Stimulated activated CD4-positive, alpha-beta T cell treated with anti-CD3 and anti-CD28 coated beads, Interleukin-15, amount 100 ng/mL, for 48 hours (primary cell): ENCODE measurements at places on chromosomes 6 and 20.

- DNase-seq, result no peak
These were observed 52.4 kb downstream of the ELOVL4 start for GRCh38 chr6:79894939-79895338.

DNA sequence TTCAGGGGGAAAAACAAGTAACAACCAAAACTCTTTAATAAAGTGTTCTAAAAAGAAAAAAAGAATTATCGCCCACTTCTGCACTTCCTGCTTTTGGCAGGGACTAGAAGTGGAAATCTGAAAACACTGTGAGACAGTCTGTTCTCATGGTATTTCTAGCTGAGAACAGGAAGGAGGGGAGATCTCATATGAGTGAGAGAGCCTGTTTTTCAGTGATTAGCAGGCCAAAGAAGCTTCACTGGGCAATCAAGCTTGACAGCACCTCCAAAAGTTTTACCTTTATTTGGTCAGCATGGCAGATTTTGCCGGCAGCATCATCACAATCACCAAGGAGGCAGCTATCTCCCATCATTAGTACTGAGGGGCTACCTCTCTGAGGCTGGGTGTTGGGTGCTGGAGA is 79.5 kb upstream of the ATXN1 start:
- no peak for DNase-seq

DNA sequence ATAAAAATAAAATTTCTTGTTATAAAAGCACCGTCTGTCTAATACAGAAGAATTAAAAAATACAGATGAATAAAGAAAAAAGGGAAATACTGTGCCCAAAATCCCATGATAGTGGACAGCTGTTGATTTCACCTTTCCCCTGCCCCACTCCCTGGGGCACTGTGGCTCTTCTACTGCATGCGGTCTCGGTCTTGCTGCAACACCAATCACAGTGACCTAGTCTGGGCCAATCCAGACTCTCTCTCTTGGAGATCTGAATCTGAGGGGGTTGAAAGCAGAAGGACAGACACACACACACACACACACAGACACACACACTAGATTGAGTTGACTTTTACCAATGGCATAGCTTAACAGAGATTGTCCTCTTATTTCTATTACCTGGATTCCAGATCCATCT is 70.5 kb upstream of the FYN start:
- no peak for DNase-seq

DNA sequence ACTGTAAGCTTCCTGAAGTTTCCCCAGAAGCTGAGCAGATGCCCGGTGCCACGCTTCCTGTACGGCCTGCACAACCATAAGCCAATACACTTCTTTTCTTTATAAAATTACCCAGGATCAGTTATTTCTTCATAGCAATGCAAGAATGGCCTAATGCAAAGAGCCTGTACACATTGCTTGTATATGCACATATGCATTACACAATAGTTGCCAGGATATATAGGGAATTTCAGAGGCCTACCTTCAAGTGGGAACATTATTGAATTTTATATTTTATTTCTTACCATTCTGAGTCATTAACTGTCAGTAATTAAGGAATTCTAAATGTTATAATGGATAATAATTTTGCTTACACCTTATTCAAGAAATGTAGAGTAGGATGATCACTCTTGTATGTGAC is 60.0 kb upstream of the TXNDC5 start:
- no peak for DNase-seq

- no peak for DNase-seq
These were observed 17.2 kb upstream of the MAP3K4 start for GRCh38 chr6:160974304-160974771.

GRCh38 chr6:17036065-17036393 is 65.8 kb upstream of the STMND1 start:
- no peak for DNase-seq

GRCh38 chr20:39359981-39360620 is 398.0 kb downstream of the DHX35 start:
- no peak for DNase-seq

- no peak for DNase-seq
These were observed 259.3 kb downstream of the ERMARD start for GRCh38 chr6:170010665-170011203.

DNA sequence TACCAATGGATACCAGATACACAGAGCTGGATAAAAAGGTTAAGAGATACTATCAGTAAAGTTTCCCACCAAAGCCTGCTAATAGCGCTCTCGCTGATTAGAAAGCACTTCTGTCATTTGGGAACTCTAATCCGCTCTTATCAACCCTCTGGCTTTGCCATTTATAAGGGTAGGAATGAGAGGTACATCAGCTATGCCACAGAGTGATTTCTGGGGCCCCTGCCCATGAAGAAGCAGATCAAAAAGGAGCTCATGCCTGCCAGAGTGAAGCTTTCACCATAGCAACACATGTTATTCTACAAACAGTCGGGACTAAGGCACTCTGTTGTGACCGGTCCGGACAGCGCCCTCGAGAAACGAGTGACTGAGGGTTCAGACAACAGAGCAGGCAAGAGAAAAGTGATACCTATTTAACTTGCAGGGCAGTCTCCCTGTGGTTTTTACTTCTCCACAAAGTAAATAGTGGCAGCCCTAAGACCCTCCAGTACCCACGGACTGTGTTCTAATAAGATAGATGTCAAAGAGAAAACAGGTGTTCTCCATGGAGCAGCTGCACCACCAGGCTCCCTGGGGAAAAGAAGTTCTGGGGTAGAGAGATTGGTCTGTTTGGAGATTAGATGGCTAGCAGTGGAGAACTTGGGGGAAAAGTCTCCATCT is 5.6 kb downstream of the TRAM2 start:
- no peak for DNase-seq

GRCh38 chr6:123875784-123876183 is 72.1 kb downstream of the NKAIN2 start:
- no peak for DNase-seq

DNA sequence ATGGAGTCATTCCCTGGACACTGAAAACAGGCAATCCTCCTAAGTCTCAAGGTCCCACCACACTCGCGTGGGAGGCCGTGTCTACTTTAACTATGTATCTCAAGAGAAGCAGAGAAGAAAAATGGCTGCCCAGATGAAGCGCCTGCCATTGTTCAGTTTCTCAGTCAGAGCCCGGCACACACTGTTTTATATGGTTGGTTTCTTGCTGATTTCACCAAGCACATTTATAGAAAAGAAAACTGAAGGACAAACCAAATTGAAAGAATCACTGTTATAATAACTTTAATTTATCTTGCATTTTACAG is 22.9 kb downstream of the EIF2S2 start:
- no peak for DNase-seq

- DNase-seq, result no peak
These were observed 85.1 kb downstream of the LYRM2 start for GRCh38 chr6:89553431-89553830.

DNA sequence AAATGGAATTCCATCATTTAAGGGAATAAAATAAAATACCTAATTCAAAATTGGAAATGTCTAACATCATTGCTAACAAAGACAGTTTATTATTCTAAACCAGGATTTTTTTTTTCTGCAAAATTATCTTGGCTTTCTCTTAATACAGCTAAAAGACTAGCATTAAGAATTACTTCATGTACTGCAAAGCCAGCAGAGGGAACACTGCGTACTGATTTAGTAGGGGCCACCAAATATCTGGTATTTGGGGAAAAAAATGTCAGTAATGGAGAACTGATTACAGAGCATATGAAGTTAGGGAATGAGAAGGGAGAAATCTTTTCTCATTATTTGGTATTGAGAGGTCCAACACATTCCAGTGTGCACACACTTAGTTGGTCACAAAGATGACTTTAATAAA is 3.2 kb upstream of the SOX4 start:
- no peak for DNase-seq

- no peak for DNase-seq
These were observed 145.7 kb downstream of the KHDC1L start for GRCh38 chr6:73079611-73079955.

- DNase-seq, result peak; percentile 15
These were observed 253.2 kb downstream of the SOX4 start for GRCh38 chr6:21846541-21847451.

DNA sequence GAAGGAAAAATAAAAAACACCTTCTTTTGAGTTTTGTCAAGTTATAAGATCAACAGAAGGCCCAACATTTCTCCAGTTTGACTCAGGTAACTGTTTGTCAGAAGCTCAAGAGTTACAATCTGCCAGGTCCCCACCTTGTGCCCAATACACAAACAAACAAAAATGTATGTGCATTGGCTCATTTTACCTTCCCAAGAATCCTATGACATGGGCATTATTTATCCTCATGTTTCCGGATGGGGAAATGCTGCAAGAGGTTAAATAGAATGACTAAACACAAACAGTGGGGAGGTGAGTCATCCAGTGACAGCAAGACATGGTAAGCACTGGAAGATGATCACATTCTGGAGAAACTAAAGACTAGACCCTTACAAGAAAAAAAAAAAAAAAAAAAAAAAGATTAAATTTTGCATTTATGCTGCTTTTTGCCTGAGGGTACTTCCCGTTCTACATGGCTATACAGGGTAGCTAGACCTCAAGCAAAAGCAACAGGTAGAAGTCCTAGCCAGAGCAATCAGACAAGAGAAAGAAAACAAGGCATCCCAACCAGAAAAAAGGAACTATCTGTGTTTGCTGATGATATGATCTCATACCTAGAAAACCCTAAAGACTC is 23.6 kb upstream of the ANKRD60 start:
- DNase-seq, result no peak

GRCh38 chr6:143204045-143204444 is 143.4 kb downstream of the AIG1 start:
- no peak for DNase-seq

GRCh38 chr6:91317247-91317835 is 730.5 kb upstream of the MAP3K7 start:
- DNase-seq, result no peak

DNA sequence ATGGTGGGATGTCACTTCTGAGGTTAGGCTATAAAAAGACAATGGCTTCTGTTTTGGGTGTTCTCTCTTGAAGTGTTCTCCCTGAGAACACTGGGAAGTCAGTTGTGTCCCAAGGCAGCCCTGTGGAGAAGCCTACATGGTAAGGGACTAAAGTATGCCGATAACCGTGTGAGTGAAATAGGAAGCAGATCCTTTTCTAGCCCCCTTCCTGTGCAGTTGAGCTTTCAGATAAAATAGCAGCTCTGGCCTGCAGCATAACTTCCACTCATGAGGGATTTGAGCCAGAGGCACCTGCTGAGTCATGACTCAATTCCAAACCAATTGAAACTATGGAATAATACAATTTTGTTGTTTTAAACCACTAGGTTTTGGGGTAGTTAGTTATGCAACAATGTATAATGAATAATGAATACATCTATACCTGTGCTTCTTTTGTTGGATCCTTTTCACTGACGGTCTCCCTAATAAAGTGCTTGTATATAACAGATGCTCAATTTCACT is 241.6 kb downstream of the TFAP2B start:
- no peak for DNase-seq

GRCh38 chr6:50361641-50362331 is 312.1 kb upstream of the DEFB112 start:
- no peak for DNase-seq

DNA sequence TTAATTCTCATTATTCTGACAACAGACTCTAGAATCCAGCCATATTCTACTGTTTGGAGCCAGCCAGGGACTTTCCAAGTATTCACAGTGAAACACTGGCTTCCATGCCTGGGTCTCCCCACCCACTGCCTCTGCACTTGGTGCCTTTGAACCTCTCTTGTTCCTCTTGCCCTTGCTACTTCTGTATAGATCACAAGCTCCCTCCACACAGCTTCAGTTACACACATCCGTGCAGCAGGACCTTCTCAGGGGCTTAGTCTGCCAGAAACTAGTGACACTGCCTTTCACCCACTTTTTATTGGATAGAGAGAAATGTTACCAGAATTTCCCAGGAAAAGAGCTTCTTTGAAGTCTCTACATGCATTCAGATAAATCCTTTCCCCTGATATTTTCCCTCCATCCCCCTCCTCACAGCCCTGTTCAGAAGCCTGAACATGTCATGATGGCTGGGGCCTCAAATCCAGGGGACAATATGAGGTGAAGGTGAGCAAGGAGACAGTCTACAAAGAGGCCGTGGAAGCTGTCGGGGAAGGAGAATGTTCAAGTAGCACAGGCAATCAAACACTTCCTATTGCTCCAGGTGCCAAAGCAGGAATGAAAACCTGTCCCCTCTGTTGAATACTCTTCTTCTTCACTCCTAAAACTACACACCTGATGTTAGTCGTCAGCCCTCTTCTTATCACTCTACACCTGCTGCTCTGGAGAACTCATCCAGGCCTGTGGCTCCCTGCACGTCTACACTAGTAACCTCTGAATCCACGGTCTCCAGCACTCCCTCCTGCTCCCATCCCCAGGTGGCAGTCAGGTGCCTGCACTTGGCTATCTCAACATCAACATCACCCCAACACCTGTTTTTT is 20.2 kb upstream of the HLA-DOA start:
- DNase-seq, result no peak

- no peak for DNase-seq
These were observed 38.5 kb upstream of the SLC22A3 start for GRCh38 chr6:160309718-160310117.

- DNase-seq, result no peak
These were observed 689 bp upstream of the COL20A1 start for GRCh38 chr20:63292292-63292701.

DNA sequence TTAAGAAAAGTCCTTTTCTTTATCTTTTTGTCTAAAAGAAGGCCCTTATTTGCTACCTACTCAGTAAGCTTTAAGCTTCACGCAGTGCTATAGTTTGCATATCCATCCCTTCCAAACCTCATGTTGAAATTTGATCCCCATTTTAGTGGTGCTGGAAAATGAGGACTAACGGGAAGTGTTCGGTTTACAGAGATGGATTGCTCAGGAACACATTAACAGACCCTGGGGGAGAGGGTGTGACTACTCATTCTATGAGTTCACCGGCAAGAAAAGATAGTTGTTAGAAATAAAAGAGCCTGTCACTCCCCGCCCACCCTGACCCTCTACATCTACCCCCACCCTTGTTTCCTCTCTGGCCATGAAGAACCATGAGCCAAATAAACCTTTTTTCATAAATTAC is 546.2 kb downstream of the MEI4 start:
- no peak for DNase-seq

DNA sequence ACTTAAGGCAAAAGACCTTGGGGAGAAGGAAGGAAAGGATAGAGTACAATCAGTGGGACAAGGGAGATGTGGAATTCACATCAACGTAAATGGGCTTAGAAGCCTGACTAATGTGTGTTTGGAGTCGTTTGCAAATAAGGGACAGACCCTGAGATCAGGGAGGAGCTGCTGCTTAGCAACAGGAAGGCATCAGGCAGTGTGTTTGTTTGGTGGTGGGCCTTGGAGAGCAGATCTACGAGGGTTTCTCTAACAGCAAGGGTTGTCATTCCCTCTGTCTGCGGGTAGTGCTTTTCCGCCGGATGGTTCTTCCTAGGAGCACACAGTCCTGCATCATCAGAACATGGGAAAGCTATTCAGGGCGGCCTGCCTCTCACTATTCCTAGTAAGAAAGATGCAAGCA is 40.4 kb downstream of the C6orf118 start:
- DNase-seq, result no peak
